ENCODE measurements at places on chromosomes 7 and 10.
A peak's percentile ranks its signal among the peaks of the same experiment; 100 is the strongest.

- peak; percentile 43 for DNase-seq
Measured at GRCh38 chr10:97850446-97850845, 803 bp downstream of the GOLGA7B start.

- DNase-seq, result no peak
Measured at GRCh38 chr7:8152489-8153192, 109.3 kb downstream of the ICA1 start.

DNA sequence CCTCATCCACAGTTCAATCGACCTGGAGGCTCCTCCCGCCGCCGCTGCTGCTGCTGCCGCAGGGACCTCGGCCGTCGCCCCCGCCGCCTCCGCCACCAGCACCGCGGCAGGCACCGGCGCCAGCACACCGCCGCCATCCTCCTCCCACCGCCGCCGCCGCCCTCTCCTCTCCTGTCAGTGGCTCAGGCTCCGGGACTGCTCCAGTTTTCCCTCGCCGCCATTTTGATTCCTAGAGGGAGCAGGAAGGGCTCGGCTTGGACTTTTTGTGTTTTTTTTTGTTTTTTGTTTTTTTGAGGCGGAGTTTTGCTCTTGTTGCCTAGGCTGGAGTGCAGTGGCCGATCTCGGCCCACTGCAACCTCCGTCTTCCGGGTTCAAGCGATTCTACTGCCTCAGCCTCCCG, 3.0 kb upstream of the MCM10 start:
- peak; percentile 13 for DNase-seq

GRCh38 chr7:64180989-64181388, 26.0 kb upstream of the ZNF735 start:
- peak; percentile 5 for DNase-seq

DNA sequence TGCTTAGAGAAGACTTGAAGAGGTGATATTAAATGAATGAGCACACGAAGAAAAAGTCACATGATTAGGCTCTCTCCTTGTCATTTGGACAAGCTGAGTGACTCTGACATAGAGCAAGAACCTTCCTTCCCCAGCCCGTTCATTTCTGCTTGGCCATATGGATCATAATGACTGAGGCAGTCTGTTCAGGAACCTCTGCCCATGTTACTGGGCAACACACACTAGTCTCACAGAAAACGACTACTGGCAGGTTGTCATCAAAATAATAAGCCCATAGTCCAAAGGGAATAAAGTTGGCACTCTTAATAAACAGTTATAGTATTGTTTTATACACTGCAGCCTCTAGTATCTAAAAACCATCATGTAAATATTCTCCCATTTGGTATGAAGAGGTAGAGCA, 635.0 kb downstream of the REEP3 start:
- DNase-seq, result no peak

DNA sequence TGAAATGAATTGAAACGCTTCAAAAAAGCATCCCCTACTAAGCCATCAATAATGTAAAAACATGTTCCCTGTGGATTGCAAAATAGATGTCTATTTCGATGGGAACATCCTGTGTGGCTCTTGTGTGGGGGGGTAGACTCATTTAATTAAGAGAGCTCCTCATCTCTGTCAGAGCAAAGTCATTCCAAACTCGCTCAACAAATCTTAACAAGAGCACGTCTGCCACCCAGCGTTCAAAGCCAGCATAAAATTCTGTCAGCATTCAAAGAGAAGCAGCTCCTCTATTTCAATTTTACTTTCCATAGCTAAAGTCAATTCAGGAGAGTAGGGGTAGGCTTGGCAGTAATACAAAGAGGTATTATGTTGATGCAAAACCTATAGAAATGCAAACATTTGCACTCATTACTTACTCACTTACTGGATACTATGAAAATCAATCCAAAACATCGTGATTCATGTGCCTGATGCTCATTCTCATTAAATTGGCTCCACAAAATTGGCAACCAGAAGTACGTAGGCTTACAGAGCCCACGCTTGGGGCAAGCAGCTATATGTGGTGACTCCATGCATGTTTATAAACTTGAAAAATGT, 114.9 kb downstream of the IPMK start:
- peak; percentile 16 for DNase-seq

DNA sequence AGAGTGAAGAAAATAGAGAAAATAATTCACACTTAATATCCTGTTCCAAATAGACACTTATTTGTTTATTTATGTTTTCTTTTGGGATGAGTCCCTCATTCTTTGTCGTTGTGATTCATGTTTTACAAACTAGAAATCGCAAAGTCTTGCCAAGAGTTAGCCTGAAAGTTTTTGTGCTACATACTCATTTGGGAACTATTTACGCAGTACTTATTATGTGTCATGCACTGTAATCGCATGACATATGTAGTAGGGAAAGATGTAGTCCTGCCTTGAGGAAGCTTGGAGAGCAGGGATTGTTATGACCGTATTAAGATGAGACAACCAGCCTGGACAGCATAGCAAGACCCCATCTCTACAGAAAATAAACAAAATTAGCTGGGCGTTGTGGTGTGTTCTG, 189.3 kb downstream of the ABCA13 start:
- no peak for DNase-seq

GRCh38 chr7:114141415-114141814, 222.6 kb upstream of the PPP1R3A start:
- DNase-seq, result no peak

- DNase-seq, result no peak
Measured at GRCh38 chr10:75556320-75556719, 124.9 kb downstream of the LRMDA start.

DNA sequence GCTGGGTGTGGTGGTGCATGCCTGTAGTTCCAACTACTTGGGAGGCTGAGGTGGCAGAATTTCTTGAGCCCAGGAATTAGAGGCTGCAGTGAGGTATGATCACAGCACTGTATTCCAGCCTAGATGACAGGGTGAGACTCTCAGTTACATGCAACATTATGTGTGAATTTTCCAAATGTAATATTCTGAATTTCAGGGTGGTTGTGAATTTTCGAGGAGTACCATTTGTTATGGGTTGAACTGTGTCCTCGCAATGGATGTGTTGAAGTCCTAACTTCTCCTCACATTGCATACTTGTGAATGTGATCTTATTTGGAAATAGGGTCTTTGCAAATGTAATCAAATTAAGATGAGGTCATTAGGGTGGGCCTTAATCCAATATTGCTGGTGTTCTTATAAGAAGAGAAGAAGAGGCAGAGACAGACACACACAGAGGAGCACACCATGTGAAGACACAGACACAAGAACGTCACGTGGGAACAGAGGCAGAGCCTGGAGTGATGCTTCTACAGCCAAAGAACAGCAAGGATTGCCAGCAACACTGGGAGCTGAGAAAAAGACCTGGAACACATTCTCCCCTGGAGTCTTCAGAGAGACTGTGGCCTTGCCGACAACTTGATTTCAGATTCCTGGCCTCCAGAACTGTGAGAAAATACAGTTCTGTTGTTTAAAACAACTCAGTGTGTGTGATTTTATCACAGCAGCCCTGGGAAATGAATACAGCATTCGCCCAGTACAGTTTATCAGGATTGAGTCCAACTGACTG, 91.9 kb downstream of the ZNF783 start:
- DNase-seq, result no peak

DNA sequence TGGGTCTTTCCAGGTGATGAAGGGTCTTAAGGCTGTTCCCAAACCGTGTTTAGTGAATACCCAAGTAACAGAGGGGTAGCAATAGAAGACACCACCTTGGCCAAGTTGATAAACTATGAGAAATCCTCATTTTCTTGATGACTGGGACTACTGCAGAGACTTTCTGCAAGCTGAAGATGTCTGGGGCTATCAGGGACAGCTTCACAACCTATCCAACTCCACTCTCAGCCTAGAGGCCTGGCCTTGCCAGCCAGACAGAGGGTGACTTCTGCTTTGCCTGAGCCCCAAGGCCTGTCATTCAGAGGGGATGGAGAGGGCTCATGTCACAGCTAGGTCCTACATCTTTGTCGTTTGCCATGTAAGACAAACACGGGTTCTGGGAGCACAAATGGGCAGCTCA, 255.9 kb upstream of the GRB10 start:
- no peak for DNase-seq

- DNase-seq, result no peak
Measured at GRCh38 chr7:105157278-105157677, 143.3 kb downstream of the KMT2E start.

GRCh38 chr7:5824297-5824610, 42.8 kb upstream of the RNF216 start:
- peak; percentile 33 for DNase-seq

GRCh38 chr7:24406053-24406788, 122.2 kb downstream of the NPY start:
- no peak for DNase-seq

GRCh38 chr10:19332304-19332703, 283.7 kb downstream of the MALRD1 start:
- no peak for DNase-seq

- DNase-seq, result no peak
Measured at GRCh38 chr7:138258197-138258559, 181.9 kb downstream of the AKR1D1 start.

DNA sequence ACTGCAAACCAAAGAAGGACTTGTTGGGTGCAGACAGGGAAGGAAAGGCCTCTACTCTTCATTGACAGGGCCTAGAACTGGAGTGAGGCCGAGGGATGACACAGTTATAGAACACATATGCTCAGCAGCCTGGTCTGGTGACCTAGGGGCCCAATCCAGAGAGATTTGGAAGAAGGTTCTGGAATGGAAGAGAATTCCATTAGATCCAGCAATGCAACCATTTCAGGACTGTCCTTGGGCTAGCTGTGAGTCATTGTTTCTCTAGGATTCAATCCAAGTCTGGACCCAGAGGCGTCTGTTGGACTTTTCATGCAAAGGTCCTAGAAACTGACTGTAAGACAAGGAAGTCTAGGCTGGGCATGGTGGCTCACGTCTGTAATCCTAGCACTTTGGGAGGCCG, 59.2 kb downstream of the WIPF3 start:
- no peak for DNase-seq

- no peak for DNase-seq
Measured at GRCh38 chr10:76736392-76736791, 901.2 kb downstream of the KCNMA1 start.

GRCh38 chr10:126286256-126286780, 102.0 kb downstream of the ADAM12 start:
- no peak for DNase-seq

DNA sequence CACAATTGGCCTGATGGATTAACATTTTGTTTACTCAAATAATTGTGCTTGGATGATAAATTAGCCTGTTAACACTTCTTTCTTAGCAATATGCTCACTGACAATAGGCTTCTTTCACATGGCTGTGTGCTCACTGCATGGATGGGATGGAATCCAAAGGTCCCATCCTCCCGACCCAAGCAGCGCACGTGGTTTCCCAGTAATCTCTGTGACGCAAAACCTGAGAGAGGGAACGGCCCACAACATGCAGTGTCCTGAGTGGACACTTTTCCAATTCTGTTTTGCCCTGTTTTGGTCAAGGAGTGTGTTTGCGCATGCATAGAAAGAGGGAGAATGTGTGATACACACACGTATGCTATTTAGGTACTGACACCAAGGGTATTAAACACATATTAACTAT, 42.1 kb upstream of the RASGEF1A start:
- DNase-seq, result no peak

DNA sequence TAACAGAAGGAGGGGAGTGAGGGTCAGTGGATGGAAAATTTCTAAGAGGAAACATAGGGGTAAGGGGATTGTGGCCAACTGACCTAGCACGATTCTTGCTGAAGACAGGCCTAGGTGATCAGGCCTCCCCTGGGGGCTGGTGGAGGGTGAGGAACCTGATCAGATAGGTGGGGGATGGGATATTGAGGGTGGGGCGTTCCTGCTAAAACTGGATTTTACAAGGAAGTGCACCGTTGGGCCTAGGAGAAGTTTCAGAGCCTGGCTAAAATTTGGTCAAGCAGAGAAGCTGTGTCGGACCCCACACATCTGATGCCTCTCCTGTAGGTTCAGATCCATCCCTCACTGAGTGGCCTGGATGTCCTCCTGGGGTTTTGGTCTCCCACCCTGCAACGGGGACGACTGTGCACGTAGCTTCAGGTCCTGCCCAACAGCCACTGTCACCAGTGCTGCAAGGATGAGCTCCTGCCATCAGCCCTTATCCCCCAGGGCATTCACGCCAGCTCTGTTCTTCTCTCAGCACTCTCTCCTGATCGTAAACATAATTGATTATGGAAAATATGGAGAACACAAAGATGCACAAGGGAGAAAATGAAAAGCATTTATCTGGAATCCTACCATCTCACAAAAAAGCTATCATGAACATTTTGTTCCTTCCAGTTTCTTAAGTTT, 89.9 kb downstream of the ADCY1 start:
- DNase-seq, result no peak

GRCh38 chr10:131897297-131897899, 3.4 kb upstream of the PPP2R2D start:
- DNase-seq, result no peak

DNA sequence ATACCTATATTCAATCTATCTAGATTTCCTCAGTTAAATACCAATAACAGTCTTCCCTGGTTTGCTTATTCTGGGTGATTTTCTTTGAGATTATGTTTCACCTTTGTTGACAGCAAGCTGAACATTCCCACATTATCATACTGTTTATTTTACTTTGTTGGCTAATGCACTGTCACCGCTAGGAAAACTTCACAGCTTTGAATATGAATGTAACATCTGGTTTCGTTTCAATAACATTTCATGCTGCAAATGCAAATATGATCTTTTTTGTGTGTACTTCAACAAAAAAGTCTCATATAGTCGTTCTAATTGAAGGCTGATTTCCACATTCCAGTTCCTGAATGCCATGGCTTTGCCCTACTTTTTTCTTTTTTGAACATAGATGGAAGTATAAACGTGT, 946.3 kb upstream of the GHITM start:
- DNase-seq, result no peak

Data from CD4-positive, alpha-beta T cell treated with Interferon alpha-2 for 1 hour (primary cell).